ENCODE measurements at places on chromosomes 7 and 10.

DNA sequence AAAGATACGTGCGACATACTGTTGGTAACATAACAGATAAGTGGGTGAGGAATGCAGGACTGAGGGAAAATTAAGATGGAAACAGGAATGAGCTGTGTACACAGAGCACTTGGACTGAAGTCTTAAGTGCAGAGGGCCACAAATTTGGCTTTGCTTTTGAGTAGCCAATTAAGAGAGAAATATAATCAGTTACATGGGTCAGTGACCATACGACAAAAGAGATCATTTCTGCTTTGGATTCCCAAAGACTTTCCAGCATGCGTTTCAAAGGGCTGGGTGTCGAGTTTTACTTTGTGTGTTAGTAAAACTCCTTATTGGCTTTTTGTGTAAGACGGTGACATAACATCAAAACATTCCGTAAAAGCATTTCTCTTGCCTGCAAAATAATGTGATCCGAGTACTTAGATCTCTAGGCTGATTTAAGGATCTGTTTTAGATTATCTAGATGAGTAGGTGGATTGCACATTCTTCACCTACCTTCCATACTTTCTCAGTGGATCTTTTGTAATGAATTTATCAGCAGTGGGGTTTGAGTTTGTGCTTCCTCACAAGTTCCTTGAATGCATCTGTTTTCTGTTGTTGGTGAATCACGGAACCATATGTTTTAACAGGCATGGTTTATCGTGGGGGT lies 7.5 kb downstream of the RABGEF1 start:
- no peak for DNase-seq

GRCh38 chr7:128836729-128837348 lies 6.6 kb downstream of the FLNC start:
- peak; percentile 37 for DNase-seq

DNA sequence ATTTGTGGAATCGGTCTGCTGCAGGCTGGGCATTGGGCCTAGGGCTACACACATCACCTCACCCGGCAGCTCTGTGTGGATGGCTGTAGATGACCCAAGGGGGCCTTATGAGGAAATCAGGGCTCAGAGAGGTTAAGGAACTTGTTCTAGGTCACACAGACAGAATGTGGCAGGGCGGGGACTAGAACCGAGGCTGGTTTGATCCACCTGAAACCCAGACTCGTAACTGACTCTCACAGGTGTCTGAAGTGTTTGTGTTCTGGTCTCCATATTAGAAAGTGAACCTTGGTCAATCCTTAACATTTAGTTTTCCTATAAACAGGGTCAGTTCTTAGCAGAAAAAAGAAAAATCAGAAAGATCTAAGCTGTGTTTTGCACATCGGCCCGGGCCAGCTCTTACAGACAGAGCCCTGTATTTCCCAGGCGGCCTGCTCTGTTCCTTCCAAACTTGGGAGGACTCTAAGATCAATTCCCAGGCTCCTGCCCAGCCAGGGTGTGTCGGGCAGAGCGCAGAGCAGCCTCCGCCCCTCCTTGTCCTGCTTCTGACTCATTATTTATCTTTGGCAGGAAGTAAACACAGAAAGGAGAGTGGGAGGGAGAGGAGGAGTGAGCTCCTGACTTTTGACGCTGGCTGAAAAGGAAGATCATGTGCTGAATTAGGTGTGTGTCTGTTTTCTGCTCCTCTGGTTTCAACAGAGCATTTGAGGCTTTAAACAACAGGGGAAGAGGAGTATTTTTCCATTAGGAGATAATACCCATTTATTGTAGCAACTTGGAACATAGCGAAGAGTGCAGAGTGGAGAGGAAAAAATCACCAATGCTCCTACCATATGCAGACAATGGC lies 74.1 kb downstream of the TACC2 start:
- no peak for DNase-seq

DNA sequence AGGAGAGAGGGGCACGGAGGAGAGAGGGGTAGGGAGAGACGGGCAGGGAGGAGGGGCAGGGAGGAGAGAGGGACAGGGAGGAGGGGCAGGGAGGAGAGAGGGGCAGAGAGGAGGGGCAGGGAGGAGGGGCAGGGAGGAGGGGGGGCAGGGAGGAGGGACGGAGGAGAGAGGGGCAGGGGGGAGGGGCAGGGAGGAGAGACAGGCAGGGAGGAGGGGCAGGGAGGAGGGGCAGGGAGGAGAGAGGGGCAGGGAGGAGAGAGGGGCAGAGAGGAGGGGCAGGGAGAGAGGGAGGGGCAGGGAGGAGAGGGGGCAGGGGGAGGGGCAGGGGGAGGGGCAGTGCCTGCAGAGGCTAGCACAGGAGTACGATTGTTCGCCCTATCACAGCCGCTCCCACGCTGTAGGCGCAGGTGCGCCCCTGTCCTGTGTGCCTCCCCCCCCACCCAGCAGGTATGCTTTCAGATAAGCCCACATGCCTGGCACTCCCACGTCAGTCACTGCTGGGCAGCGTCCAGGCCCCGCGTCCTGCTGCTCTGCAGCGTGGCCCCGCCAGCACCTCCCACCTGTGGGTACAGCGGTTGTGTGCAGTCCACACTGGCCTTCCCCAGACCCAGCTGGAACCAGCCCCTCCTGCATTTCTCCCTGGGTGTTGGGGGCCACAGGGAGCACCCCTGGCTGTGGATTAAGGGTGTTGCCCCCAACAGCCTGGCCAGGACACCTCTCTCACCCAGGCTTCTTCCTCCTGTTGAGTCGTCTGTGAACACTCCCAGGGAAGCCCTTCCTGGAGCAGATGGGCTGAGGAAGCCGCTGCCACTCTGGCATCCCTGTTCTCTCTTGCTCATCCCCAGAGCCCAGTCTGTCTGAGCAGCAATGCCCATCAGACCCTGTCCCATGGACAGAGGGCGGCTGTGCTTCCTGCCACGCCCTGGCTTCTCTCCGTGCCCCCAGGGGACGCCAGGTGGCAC lies 10.8 kb downstream of the NKX6-2 start:
- DNase-seq: peak; percentile 97

DNA sequence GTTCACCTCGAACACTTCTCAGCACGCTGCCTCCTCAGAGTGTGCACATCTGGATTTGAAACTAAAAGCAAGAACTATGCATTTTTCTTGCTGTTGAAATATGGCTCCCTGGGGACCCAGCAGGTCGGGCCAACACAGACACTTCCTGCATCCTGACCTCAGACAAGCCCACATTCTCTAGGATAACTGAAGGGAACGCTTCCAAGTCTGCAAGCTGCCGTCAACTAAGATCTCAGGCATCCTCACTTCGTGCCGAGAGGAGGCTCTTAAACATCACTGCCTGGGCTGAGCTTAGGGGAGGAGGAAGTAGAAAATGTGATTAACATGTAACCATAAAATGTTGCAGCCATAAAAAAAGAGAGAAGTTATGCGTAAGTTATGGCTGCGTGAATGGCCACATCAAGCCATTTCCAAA lies 65.5 kb downstream of the PYROXD2 start:
- DNase-seq: no peak

GRCh38 chr7:51930834-51931233 lies 614.2 kb upstream of the COBL start:
- DNase-seq: no peak

GRCh38 chr7:42597300-42597699 lies 314.6 kb downstream of the C7orf25 start:
- DNase-seq: no peak

Data from hippocampal formation (tissue), 2 donors.